ENCODE measurements at places on chromosomes 4 and X.

DNA sequence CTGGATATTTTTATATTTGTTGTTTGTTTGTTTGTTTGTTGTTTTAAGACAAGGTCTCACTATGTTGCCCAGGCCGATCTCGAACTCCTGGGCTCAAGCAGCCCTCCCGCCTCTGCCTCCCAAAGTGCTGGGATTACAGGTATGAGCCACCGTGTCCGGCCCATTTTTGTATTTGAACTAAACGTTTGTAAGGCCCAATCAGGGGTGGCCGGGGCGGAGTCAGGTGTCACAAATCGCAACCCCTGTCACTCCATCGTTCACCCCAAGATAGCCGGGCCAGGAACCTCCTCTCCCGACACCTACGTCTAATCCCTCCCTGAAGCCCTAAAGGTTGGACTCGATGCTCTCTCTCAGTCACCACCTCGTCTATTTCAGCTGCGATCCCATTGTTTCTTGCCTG, 722 bp upstream of the EFHC2 start:
- DNase-seq, result no peak

- DNase-seq, result no peak
Observed at GRCh38 chr4:42906341-42906740, 13.8 kb downstream of the GRXCR1 start.

DNA sequence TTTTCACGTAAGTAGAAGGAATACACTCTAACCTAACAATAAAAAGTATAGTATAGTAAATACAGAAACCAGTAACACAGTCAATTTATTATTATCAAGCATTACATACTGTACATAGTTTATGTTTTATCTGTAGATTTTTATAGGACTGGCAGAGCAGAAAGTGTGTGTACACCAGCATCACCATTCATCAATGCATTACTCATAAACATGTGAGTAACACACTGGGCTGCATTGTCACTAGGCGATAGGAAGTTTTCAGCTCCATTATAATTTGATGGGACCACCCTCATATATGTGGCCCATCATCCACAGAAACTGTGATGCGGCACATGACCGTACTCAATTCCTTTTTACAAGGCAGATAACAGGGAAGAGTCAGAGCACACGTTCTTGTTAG, 137.8 kb upstream of the RBPJ start:
- no peak for DNase-seq

DNA sequence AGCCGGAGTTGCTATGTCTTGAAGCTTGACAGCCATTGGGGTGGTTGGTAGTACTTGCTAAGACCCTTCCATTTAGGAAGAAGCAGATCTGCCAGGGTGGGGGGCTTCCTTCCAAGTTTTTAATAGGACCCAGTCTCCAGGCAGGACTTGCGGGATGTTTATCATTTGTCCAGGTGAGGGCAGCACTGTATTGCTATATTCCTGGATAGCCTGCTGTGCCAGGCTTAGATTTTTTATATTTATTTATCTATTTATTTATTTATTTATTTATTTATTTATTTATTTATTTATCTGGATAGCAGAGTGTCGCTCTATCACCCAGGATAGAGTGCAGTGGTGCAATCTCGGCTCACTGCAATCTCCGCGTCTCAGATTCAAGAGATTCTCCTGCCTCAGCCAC, 87.4 kb upstream of the CT45A1 start:
- no peak for DNase-seq

DNA sequence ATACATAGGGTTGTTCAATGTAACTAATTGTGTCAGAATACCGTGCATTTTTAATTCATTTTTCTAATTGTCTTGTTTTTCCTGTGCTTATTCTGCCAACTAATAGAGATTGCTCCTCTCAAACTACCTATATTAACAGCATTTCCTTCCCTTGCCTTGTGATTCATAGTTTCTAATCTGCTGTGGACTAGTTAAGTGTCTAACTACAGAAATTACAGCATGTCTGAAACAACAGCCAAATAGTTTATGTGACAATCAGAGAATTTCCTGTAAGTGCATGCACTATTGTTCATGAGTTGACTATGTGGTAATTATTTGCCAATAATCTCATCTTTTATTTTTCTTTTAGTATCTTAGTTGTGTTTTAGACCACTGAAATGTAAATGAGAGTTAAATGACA, 4.1 kb upstream of the SEC24B start:
- no peak for DNase-seq

DNA sequence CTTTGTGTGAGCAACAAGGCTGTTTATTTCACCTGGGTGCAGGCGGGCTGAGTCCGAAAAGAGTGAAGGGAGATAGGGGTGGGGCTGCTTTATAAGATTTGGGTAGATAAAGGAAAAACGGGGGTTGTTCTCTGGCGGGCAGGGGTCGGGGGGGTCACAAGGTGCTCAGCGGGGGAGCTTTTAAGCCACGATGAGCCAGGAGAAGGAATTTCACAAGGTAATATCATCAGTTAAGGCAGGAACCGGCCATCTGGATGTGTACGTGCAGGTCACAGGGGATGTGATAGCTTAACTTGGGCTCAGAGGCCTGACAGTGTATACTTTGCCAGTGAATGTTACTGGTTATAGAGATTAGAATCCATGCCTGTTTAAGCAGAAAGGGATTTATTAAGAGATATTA, 19.7 kb upstream of the SPCS3 start:
- DNase-seq, result no peak
